ENCODE measurements at places on chromosomes 12 and 14.
A peak's percentile ranks its signal among the peaks of the same experiment; 100 is the strongest.

DNA sequence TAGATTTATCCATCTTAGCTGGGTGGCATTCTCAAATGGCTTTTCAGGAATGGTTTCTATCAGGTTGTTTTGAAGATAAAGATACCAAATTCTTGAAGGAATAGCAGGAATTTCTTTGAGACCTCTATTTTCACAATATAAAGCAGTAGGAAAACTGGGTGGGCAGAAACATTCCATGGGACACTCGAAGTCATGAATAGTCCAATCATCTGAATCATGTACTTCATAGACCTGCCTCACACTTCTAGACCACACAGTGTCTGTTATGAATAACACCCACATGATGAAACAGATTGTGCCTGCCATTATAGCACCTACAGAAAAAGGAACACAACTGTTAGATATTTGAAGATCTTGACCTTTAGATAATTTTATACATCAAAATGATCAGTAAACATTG is 1.8 kb downstream of the KERA start:
- DNase-seq: no peak

DNA sequence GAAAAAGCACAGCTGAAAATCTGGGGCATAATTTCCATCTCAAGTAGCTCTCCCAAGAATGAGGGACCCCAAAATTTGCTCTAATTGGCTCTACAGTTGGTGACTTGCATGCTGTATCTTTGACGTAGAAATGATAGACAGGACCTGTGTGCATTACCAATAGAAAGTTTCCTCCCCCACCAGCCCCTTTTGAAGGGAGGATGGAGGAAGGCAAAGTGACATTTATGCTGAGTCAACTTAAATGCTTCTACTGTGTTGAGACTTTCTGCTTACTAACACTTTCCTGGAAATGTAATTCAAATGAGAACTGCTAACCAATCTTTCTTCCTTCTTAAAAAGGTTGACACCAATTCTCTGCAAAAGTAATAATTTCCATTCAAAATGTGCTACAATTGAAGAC is 31.9 kb downstream of the TSPAN8 start:
- DNase-seq: no peak

- DNase-seq: no peak
Measured at GRCh38 chr12:20220339-20220738, 148.0 kb upstream of the PDE3A start.

DNA sequence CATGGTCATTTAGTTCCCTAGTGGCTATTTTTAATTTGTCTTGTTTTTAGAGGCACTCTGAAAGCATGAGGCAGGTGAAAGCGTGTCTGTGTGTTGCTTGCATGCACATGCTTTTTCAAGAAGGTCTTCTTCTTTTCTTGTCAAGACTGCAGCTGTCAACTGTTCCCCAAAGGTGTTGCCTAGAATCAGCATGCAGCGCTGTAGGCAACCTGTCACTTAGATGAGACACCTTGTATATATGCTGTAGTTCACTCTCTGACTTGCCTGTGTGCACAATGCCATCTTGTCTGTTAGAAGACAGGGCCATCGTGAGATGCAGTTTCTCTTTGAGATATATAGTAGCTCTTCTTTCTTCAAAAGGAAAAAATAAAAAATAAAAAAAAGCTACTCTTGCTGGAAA is 885.7 kb downstream of the DIO2 start:
- DNase-seq: no peak

DNA sequence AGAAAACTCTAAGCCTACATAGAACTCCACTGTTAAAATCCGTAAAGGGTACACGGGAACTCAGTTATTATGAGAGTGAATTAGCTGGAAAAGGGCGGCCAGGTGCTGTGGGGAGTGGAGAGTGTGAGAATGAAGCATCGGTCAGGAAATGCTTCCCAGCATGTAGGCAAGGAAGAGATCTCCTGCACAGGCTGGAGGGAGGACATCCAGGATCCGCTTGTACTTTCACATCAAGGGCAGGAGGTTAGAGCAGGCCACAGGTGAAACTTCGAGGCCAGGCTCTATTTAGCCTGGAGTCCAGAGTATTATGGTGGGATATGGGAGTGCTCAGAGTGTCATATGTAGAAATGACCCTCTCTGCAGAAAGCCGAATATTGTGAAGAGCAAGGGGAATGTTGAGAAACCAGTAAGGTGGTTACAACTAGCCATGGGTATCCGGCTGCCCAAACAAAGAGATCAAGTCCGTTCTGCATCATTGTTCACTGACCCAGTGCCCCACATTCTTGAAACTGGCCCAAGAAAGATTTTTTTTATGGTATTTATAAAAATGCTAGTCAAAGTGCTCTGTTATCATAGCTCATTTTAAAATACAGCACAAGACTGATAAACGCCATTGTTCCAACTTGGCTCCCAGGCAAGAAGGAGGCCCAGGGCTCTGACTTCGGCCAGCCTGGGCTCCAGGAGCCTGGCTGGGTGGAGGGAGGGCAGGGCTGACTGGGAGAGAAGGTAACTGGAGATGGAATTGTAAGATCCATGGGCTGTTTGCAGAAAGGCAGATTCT is 79.4 kb upstream of the HIF1A start:
- no peak for DNase-seq

GRCh38 chr12:76123259-76124212 is 39.1 kb upstream of the NAP1L1 start:
- no peak for DNase-seq

- DNase-seq: peak; percentile 80
Measured at GRCh38 chr14:81436296-81437138, 36.4 kb upstream of the STON2 start.

GRCh38 chr12:2267703-2268470 is 215.1 kb downstream of the CACNA1C start:
- DNase-seq: no peak

GRCh38 chr12:100311317-100311716 is 44.3 kb downstream of the SCYL2 start:
- no peak for DNase-seq

DNA sequence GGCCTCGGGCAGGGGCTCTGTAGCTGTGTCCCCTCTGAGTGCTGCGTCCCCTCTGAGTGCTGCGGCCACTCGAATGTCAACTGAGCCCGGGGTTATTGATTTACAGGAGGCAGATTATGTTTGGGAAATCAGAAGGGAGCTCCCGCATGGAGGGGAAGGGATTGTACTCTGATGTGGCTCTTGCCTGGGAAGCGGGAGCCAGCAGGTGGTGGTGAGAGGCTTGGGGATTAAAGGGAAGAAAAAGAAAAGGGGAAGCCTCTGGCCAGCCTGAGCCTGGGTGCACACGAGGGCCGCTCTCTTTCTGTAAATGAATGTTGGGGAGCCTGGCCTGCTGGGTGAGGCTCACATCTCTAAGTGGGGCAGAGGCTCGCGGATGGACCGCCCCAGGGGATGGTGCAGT is 143.7 kb downstream of the AACS start:
- DNase-seq: no peak

DNA sequence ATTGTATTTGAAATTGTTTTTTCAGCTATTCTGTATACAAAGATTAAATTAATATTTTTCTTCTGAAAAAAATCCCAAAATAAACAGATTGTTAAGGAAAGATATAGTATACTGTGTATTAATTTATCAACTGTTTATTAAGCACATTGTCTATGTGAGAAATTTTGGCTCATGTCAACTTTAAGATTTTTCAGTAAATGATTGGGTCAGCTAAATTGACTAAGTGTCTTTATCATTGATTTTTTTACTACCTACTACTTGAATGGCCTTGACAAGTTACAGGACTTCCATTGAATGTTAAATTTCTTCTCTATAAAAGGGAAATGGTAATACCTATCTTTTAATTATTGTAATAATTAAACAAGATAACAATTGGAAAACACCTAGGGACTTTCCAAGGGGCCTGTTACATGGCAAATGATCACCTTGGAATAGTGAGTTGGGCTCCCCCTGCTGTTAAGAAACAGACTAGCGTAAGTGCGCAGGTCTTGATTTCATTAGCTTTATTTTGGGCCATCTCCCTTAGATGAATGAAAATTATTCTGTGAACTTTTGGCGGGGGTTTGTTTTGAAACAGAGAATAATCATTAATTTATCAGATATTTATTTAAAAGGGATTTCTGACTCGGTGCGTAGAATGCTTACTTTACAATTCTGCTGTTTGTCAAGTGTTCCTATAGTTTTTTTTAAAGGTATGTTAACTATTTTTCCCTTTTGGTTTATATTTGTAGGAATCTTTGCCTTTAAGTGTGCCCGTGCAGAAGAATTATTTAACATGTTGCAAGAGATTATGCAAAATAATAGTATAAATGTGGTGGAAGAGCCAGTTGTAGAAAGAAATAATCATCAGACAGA is 14.5 kb upstream of the CCT2 start:
- DNase-seq: peak; percentile 39

DNA sequence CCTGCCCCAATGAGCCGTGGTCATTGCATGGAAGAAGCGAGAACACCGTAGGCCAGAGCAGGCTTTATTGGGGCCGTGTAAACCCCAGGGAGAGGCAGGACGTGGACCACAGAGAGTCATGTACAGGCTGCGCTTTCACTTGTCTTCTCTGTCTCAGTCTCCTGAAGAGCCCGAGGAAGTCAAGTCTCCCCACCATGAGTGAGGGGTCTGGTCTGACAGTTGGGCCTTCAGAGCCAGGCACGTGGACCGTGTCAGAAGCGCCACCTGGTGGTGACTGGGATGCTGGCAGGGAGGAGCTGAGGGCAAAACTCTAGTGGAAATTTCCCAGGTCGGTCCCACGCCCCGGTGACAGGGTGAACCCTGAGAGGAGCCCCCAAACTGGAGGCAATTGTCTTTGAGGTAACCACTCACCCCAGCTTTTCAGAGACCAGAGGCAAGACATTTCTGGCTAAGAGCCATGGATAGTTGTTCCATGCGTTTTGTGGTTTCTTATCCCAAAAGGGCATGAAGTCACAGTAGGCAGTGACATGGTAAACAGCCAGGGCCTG is 17.4 kb downstream of the RPS6KL1 start:
- no peak for DNase-seq

GRCh38 chr14:86334355-86334754 is 804.4 kb downstream of the FLRT2 start:
- DNase-seq: no peak

DNA sequence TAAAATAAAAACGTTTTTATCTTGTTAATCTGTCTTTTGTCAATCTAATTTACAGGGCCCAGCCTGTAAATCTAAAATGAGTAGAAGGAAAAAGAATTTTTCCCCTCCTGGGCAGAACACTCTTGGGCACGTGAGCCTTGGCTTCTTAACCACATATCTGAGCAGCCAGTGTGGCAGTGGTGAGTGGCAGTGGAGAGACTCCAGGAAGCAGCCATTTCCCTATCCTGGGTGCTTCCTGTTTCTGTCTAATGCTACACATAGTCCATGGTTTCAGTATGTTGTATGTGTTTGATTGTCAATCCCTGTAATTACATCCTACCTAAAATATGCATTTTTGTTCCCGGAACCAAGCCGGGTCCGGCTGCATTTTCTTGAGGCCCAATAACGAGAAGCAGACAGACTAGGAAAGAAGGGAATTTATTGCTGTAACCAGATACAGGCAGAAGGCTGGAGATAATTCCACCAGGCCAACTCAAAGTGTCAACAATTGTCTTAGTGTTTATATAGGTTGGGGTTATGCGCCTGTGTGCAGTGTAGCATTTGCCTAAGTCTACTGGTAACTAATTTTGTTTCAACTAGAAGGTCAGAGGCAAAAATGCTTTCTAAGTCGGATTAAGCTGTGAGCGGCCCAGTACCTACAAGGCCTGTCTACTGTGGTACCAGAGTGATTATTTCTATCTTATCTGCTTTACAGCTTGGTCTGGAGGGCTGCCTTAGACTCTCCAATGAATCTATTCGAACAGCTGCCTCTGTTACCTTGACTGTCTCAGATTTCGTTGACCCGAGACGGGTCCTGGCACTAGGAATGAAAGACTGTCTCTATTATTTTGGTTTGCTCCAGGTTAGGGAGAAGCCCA is 82.4 kb upstream of the RESF1 start:
- no peak for DNase-seq

- DNase-seq: no peak
Measured at GRCh38 chr14:64800000-64800399, 79.7 kb downstream of the SPTB start.

DNA sequence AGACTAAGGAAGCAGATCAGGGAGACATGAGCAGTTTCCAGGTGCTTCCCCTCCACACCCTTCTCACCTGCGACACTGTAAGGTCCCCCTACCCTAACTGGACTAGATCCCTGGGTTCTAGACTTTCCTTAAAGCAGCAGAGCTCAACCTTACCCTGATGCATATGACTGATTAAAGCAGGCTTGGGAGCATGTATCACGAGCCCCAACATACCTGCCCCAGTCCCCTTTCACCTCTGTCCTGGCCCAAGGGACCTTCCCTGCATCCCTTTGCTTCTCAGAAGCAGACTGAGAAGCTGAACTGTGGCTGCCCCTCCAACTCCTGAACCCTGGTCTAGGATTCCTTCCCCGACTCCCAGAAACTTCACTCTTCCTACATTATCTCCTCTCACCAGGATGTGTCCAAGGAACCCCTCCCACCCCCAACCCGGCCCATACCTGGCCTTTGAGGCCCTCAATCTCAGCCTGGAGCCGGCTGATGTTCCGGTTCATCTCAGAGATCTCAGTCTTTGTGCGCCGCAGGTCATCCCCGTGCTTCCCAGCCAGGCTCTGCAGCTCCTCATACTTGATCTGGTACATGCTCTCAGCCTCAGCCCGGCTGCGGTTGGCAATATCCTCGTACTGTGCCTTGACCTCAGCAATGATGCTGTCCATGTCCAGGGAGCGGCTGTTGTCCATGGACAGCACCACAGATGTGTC is 5.4 kb downstream of the KRT8 start:
- DNase-seq: no peak

GRCh38 chr12:27952510-27952909 is 20.0 kb downstream of the PTHLH start:
- DNase-seq: no peak

DNA sequence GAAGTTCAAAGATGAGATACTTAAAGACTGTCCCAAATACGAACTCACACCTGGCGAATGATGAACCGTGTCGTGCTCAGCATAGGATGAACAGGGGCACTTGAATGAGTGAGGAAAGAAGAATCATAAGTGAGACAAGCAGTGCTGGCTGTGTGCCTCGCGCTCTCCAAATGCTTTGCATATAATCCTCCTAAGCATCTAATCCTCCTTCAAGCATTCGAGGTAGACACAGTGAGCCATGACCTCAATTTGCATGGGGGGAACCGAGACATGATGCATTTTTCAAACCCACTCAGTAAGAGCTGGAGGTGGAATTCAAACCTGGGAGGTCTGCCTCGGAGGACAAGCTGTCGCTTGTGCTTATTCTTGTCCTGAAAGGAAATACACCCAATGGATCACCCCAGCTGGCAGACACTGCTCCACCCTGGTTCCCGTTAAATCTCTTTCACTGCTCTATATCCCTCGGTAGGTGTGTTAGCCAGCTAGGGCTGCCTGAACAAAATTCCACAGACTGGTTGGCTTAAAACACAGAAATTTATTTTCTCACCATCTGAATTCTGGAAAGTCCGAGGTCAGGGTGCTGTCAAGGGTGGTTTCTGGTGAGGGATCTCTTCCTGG is 274.0 kb downstream of the SLC15A4 start:
- no peak for DNase-seq

GRCh38 chr12:104132351-104132956 is 5.6 kb downstream of the NFYB start:
- DNase-seq: no peak

GRCh38 chr14:32399920-32400319 is 70.8 kb downstream of the AKAP6 start:
- no peak for DNase-seq

All from renal cortex interstitium (tissue), 15 donors.